ENCODE measurements at places on chromosomes 7 and 10. TPM values are rescaled to one million over a fixed set of nuclear protein-coding genes. Genes with fewer than 3 reads are reported as not detected.

The PTPN20 gene
- polyA plus RNA-seq = 3.2 TPM

The TNKS2 gene
- 51.1 TPM for polyA plus RNA-seq

The NFE2L3 gene
- 38.5 TPM for polyA plus RNA-seq

The TUBGCP2 gene
- polyA plus RNA-seq = 75.5 TPM

The SSC4D gene
- polyA plus RNA-seq = 5.3 TPM

The NUPR2 gene
- polyA plus RNA-seq = 2.7 TPM

The DGKI gene
- polyA plus RNA-seq = 1.6 TPM

GRCh38 chr10:3312403-3312940, 139.9 kb upstream of the PITRM1 start:
- DNase-seq = no peak

- no peak for DNase-seq
Measured at GRCh38 chr10:117535298-117536071, 7.1 kb upstream of the EMX2 start.

GRCh38 chr10:12954866-12955265, 46.6 kb downstream of the CCDC3 start:
- DNase-seq = no peak

DNA sequence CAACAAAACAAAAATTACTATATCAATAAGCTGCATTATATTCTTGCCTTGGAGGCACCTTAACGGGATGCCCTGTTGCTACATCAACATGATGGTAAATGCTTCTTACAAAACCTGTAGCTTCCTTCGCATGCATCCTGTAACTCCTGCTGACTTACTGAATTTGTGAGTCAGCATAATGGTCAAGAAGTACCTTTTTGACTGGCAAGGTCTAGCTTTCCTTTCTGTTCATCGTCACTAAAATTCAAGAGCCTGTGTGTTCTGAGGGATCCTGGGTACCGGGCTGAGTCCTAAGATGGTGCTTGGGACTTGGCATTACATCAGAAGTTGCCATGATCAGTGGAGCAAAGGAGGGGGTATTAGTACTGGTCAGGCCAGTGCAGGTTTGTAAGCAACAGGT, 4.9 kb downstream of the PFKFB3 start:
- no peak for DNase-seq

DNA sequence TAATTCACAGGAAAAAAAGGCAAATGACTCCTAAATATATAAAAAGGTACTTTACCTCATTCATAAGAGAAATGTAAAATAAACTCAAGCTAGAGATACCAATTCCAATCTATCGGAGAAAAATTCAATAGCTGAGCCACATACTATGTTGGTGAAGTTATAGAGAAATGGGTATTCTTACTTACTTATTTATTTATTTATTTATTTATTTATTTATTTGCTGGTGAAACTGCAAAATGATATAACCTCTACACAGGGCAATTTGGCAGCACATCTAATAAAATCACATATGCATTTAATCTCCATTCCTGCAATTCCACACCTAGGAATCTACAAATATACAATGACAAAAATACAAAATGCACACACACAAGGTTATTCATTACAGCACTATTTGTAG, 117.5 kb upstream of the TMEM168 start:
- DNase-seq = no peak

DNA sequence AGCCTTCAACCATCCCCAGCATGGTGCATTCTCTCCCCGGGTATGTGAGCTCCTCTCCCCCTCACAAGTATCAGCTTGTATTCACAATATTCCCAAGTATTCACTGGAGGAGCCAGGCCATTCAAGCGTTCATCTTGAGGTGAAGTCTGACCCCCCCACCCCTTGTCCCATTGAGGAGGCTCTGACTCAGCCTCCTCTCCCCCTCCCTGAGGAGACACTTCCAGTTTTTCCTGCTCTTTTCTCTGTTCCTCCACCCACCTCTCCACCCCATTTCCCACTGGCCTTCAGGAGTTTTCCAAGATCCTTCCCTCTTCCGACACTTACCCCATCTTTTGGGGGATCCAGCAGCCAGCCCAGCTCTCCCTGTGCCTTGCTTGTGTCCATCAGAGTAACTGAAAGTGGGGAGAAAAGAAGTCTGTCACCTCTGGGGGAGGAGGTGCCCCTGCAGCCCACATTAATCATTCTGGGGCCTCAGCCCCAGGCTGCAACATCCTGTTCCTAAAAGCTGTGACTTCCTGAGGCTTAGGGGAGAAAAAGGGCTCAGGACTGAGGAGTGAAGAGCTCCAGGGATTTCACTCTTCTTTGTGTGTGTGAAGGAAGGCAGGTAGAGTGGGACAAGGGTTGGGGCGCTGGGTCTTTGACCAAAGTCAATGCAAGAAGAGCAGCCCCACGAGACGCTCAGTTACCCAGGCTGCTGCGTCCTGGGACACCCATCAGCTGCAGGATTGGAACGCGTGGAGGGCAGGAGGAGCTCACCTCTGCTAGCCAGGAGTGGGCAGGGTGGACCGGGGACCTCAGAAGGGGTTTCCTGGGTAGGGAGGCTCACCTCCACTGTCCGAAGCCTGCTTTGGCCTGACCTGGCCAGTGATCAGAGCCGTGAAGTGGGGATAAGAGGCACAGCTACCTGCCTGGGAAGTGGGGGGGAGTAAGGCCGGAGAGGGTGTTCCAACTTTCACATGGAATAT, 1.1 kb downstream of the EPHA1 start:
- no peak for DNase-seq

DNA sequence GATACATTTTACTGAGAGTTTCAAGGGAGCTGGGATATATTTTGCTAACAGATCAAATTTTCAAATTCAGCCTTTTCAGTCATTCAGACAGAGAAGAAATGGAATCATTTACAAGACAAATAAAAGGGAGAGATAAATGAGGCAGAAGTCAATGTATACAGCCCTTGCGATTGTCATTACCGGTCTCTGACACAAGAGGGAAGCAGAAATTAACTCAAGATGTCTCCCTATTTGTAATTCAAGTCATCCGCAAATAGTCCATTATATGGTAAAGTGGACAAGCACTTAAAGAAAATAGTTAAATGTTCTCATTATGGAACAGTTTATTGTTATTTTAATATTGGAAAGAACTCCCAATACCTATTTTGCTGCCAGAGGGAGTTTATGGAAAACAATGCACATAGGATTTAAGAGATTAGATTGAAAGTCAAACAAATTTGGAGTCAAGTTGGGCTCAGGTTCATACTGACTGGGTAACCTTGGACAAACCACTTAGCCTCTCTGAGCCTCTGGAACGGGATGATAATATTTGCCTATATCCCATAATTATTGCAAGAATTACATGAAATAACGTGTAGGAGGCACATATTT, 89.3 kb upstream of the PRKCQ start:
- peak; percentile 57 for DNase-seq

- DNase-seq = no peak
Measured at GRCh38 chr10:71820966-71821365, 30.1 kb downstream of the PSAP start.

- DNase-seq = no peak
Measured at GRCh38 chr7:41787651-41788350, 84.9 kb upstream of the INHBA start.

GRCh38 chr7:11579141-11579540, 252.9 kb downstream of the THSD7A start:
- no peak for DNase-seq

DNA sequence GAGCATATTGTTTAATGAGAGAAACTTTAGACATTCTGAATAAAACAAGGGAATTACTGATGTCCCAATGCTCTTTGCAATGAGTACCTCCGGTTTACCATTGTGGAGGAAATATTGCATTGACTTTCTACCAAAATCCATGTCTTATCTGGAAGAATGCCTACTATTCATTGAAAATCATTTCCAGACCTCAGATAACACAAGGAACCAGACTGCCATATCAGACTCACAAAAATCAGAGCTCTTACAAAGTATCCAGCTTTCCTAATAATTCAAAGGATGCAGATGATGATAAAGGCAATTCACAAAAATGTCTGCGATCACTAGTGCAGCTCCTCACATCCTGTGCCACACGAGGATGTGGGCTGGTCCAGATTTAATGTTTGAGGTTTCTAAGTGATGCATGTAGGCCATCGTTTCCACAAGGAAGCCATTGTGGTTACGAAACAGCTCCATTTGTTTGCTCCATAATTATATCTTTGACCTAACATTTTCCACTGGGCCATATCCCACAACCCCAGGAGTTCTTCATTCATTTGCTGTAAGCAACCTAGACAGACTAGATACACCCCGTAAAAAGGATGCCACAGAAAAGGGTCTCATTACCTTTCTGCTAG, 831.1 kb upstream of the C7orf33 start:
- no peak for DNase-seq

GRCh38 chr7:52506325-52506724, 529.1 kb upstream of the POM121L12 start:
- no peak for DNase-seq

DNA sequence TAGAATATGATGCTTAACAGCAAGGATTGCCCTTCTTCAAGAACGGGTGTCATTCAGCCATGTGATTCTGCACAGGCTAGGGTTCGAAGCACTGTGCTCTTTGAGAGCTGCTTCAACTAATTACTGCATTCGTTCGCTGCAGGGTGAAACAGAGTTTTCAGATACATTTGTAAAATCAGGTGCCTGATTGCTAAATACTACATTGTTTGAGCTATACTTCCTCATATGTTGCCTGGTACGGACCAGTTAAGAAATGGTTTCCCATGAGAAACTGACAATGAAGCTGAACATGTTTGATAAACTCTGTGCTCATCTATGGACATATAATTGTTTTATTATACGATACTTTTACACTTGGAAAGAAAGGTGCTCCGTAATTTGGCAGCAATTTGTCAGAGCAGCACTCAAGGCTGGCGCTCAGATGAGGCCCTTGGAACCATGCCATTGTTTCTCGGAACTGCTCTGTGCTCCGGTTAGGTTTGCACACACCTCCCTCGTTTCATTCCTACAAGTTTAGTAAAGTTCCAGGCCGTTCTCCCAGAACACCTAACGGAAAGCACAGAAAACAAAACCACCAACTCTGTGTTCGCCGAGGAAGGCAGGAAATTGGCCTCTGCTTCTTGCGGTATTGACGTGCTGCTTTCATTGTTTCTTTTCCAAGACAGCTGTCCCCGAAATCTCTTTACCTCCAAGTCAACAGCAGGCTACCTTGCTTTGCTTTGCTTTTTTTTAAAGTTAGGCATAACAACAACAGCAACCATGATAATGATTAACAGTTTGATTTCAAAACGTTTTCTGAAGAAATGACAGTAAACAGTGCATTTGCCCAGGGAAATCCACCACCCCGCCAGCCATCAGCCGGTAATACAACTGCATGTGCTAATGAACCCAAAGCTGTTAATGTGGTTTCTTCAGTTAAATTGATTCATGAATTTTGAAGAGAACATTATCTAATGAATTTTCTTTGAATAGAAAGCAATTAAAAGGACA, 206.9 kb downstream of the EBF3 start:
- no peak for DNase-seq

DNA sequence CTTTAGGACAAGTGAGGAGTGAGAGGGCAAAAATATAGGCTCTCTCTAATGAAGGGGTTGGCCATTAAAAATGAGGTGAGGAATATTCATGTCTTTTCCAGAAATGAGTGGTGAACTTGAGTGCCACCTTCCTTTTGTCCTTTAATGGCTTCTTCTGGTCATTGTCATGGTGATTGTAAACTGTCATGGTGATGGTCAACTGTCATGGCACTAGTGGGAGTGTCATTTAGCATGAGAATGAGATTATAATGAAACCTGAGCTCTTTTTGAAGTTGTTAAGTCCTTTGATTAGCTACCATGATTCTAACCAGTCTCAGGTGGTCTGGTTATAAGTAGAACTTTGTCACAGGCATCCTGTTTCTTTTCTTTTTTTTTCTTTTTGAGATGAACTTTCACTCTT, 524.4 kb downstream of the NEBL start:
- DNase-seq = no peak

- DNase-seq = no peak
Measured at GRCh38 chr10:3645406-3645805, 139.6 kb downstream of the KLF6 start.

DNA sequence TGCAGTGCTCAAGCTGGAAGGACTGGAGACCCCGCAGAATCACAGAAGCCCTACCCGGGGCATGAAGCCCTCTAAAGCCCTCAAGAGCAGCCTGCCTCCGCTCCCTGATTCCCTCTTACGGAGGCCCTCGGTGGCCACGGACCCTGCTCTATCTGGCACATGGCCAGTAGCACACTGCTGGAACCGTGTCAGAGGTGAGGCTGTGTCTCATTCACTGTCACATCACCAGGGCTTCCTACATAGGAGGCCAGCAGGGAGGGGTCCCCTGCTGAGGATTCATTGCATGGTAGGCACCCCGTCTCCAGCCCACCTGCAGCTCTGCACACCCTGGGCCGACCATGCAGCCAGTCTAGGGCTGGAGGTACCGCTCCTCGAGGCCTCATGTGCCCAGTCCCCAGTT, 259.2 kb downstream of the TNS3 start:
- no peak for DNase-seq

DNA sequence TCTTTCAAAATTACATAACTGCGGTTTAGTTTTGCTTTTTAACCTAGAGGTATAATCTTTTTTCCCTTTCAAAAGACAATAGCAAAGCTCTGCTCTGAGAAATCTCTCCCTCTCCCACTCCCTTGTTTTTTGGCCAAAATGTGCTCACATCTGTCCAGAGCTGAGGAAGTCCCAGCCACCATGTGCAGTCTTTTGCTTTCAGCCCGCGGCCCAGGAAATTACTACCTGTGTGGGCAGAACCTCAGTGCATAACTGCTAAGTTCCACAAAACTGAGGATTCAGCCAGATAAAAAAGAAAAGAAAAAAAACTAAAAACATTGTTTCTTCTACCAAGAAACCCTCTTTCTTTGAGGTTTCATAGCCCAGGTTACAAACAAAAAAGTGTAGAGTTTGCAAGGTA, 115.0 kb upstream of the HGF start:
- no peak for DNase-seq

GRCh38 chr7:30450983-30451497, 27.5 kb downstream of the NOD1 start:
- no peak for DNase-seq

DNA sequence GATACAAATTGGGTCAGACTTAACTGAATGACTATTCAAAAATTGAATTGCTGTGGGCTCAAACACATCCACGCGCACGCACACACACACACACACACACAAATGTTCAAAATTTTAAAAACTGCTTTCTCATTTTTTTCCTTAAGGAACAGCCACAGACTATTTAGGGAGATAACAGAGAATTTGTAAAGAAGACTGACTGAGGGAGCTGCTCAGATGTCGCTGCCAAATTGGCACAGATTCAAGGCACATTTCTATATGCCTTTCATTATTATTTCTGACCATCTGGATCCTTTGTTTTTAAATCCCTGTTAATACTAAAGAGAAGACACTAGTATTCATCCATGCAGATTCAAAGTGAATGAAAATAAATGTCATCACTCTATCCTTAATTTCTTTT, 154.8 kb downstream of the DGKB start:
- no peak for DNase-seq

GRCh38 chr10:28984431-28984830, 304.4 kb upstream of the LYZL1 start:
- no peak for DNase-seq

GRCh38 chr10:66777665-66778064, 148.2 kb upstream of the LRRTM3 start:
- DNase-seq = no peak

- no peak for DNase-seq
Measured at GRCh38 chr7:44325201-44325671, at the start of gene CAMK2B. TSS of gene CAMK2B (minus strand) at chr7:44325594. CDS start at chr7:44325421, 173 bp downstream.
